GM23248 (cell line): ENCODE measurements at places on chromosomes 1 and 21. TPM values are rescaled to one million over a fixed set of nuclear protein-coding genes. Genes with fewer than 3 reads are reported as not detected.

DNA sequence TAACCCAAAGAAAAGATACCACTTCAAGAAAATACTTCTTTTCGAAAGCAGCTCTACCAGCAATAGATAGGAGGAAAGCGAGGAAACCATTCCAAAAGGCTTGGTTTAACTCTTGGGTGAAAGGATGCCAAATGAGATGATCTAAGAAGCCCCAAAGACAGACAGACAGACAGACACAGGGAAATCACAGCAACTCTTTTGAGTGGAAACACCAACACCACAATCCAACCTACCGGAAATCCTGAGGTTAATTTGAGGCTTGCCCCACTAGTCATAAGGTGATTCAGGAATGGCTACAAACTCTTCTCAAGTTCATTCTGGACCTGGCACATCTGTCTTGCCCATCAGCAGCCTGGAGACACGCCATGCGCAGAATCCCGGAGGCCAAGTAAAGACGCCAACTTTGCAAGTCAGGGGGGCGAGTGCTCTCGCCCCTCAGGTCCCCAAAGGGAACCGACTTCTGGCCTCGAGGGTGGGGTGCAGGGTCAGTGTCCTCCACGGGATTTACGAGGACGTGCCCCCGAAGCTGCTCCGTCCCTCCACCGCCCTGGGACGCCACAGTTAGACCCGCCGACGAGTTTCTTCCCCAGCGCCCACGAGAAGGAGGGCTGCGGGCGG lies 778 bp downstream of the EVI5 start:
- no peaks in the 10 kb centered on the region for H3K27me3 ChIP-seq
- H3K4me1 ChIP-seq = 0 out of 2 replicates have a peak, but pooled peaks cover 11% of the 10 kb centered on the region
- peak; percentile 86 for DNase-seq
- H3K36me3 ChIP-seq = no peaks in the 10 kb centered on the region

GRCh38 chr1:42153624-42154023 lies 414 bp downstream of the GUCA2B start:
- no peak overlapping the region for H3K4me3 ChIP-seq
- no peak for DNase-seq
- no peak overlapping the region for H3K27ac ChIP-seq
- H3K36me3 ChIP-seq = no peaks in the 10 kb centered on the region

The RGSL1 gene
- total RNA-seq = not detected in 2 replicates

DNA sequence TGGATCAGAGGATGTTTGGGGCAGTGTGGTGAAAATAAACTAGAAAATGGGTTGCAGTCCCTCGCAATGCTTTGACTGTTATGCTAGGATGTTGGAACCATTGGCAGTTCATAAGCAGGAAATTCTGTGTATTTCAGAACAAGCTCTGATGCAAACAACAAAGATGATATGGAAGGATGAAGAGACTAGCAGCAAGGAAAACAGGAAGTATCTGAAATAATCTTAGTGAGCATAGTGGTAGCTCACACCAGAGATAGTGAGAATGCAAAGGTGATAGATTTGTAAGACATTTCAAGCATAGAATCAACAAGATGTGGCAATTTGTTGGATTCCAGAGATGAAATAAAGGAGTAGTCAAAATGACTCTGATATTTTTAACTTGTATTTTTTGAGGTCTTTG lies 11.1 kb upstream of the RCC1 start:
- no peaks in the 10 kb centered on the region for H3K27me3 ChIP-seq
- no peak overlapping the region for H3K4me3 ChIP-seq
- peaks cover 7% of the 10 kb centered on the region for H3K36me3 ChIP-seq

The XPR1 gene
- total RNA-seq = 11.9 and 15.6 TPM in 2 replicates

The MR1 gene
- total RNA-seq = 25.2 and 28.6 TPM in 2 replicates

- peak; percentile 22 for DNase-seq
- no peaks in the 10 kb centered on the region for H3K36me3 ChIP-seq
- peaks cover 11% of the 10 kb centered on the region for H3K4me1 ChIP-seq
- H3K4me3 ChIP-seq = no peak overlapping the region
- H3K27ac ChIP-seq = no peak overlapping the region
Observed at GRCh38 chr21:34065027-34065426, 8.4 kb upstream of the MRPS6 start.

DNA sequence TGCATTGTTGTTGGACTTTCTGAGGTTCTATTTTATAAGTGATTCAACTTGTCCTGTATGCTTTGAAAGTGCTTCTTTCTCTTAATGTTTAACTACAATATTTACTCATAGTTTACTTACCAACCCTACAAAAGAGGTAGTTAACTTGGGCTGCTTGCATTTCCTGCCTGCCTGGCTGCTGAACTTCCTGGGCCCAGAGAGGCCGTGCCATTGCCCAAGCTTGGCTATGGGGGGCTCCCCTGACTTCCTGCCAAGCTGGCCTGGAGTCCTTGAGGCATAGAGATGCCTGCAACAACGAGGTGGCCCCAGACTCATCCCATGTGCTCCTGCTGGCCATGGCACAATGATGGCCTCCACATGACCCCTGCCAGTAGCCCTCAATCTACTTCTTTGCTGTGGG lies 361.6 kb upstream of the PLD5 start:
- no peaks in the 10 kb centered on the region for H3K36me3 ChIP-seq
- H3K27ac ChIP-seq = no peak overlapping the region
- no peaks in the 10 kb centered on the region for H3K27me3 ChIP-seq

GRCh38 chr1:203843435-203843834 lies 18.0 kb upstream of the SNRPE start:
- H3K4me1 ChIP-seq = no peaks in the 10 kb centered on the region
- DNase-seq = no peak
- H3K27me3 ChIP-seq = no peaks in the 10 kb centered on the region

- no peaks in the 10 kb centered on the region for H3K36me3 ChIP-seq
- H3K4me3 ChIP-seq = no peak overlapping the region
- no peak overlapping the region for H3K27ac ChIP-seq
- no peaks in the 10 kb centered on the region for H3K4me1 ChIP-seq
- H3K27me3 ChIP-seq = no peaks in the 10 kb centered on the region
Observed at GRCh38 chr1:53572065-53572814, 113.0 kb downstream of the DMRTB1 start.

GRCh38 chr1:91707114-91707889 lies 178.6 kb downstream of the TGFBR3 start:
- H3K4me1 ChIP-seq = 0 out of 2 replicates have a peak, but pooled peaks cover under 1% of the 10 kb centered on the region
- H3K36me3 ChIP-seq = peaks cover 10% of the 10 kb centered on the region
- no peaks in the 10 kb centered on the region for H3K27me3 ChIP-seq
- H3K27ac ChIP-seq = no peak overlapping the region
- no peak for DNase-seq

The CNIH3 gene
- 2.1 and 6.4 TPM in 2 replicates for total RNA-seq

The APOBEC4 gene
- not detected in 2 replicates for total RNA-seq
